ENCODE measurements at places on chromosomes 2 and 18.

DNA sequence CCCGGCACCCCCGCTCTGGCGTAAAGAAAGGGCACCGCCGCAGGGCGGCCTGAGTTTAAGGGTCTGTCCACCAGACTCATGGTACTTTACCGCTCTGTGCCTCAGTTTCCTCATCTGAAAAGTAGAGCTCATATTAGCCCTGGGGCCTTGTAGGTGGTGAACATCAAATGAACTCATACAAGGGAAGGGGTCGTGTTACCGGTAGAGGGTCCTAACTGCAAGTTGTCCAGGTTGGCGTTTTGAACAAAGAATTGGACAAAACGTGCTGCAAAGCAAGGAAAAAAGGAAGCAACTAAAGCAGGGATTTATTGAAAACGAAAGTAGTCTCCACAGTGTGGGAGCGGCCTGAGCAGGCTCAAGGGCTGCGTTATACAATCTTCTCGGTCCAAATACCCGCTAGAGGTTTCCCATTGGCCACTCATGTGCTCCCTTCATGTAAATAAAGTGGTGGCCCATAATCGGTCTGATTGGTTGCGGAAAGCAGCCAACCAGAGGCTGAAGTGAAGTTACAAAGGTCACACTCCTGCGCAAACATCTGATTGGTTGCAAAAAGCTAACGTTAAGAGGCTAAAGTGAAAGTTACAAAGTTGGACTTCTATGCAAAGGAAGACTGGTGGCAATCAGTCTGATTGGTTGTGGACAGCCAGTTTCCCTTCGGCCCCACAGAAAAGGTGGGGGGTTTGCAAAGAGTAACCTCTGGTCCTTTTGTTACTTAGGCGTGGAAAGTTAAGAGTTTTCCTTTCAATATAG lies 80.7 kb upstream of the LDLRAD4 start:
- DNase-seq: peak; percentile 60

GRCh38 chr18:69948919-69949537 lies 1.4 kb upstream of the CD226 start:
- peak; percentile 76 for DNase-seq

GRCh38 chr2:70851704-70852103 lies 16.1 kb upstream of the CD207 start:
- DNase-seq: no peak

DNA sequence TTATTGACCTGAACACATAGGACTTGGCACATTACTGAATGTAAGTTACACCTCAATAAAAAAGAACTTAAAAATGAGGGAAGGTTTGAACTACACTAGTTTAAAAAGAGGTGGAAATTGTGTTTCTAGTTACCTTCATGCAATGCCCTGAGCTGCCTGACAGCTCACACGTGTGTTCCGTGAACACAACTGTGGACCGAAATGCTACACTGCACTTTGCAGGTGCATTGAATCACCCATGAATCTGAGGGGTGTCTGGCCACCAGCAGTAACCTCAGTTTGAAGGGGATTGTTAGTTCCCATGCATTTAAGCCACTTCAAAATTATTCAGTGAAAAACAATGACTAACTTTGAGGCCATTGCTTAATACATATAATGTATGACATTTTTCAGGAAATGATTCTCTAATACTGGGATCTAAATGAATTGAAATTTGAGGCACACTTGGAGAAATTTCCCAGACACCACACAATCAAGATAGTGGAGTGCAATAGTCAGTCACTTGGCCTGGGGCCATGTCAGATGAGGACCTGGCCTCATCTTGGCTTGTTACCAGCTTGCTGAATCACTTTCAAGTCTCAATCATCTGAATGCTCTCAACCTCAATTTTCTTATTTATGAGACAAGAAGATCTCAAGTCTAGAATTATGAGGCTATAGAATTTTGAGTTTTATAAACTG lies 59.3 kb downstream of the MYL12B start:
- DNase-seq: peak; percentile 29

GRCh38 chr2:69225933-69226332 lies 161.1 kb downstream of the GFPT1 start:
- no peak for DNase-seq

DNA sequence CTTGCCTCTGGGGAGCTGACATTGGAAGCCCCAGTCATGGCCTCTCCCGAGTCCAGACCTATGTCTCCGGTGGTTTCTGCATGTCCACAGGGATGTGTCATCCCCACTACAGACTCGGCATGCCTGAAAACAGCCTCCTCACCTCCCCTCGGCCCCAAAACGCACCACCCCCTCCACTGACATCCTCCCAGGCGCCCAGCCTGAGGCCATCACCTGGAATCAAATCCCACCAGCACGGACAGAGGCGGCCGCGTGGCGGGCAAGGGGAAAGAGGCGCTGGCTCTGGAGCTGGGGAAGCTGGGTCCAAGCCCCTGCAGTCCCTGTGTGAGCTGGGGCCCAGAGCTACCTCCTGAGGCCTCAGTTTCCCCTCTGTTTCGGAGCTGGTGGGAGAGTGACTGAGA lies 69.9 kb upstream of the SMAD7 start:
- DNase-seq: no peak

DNA sequence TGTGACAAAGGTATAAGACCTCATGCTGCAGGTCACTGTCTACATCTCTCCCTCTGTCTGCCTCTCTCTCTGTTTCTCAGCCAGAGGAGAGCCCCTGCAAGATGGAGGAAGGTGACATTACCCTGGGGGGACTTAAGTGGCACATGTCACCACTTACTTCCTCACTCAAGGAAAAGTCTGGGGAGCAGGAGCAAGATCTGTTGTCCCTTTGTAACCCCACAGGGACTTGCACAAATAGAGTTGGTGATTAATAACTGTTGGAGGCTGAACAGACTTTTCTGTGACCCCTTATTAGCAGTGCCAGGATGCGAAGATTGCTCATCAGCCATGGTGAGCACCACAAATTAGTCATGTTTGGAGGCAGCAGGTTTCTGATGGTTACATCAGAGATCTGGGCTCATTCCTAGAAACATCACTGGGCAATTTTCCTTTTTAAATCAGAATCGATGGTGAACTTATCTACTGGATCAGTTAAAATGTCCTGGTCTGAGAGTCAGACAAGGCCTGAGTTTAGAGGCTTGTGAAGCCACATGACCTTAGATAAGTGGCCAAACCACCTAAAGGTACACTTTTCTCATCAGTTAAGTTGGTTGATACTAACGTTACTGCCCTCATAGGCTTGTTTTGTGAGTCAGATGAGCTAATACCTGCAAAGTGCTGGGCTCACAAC lies 81.2 kb upstream of the LTBP1 start:
- no peak for DNase-seq

DNA sequence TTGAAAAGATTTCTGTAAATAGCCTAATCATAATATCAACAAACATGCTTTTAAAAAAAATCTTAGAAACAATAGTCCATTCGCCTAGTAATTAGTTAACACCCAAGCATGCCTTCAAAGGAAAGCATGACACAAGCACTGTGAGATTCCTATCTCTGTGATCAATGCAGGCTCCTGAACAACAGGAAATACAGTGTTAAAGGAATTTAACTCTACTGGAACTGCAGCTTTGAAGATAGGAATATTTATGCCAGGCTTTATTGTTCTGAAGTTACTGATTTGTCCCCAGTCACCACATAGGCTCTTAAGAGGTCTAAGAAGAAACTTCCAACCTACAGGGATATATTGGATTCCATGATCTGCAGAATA lies 15.4 kb upstream of the FAM124B start:
- no peak for DNase-seq

GRCh38 chr2:12436935-12437561 lies 279.7 kb upstream of the TRIB2 start:
- no peak for DNase-seq

DNA sequence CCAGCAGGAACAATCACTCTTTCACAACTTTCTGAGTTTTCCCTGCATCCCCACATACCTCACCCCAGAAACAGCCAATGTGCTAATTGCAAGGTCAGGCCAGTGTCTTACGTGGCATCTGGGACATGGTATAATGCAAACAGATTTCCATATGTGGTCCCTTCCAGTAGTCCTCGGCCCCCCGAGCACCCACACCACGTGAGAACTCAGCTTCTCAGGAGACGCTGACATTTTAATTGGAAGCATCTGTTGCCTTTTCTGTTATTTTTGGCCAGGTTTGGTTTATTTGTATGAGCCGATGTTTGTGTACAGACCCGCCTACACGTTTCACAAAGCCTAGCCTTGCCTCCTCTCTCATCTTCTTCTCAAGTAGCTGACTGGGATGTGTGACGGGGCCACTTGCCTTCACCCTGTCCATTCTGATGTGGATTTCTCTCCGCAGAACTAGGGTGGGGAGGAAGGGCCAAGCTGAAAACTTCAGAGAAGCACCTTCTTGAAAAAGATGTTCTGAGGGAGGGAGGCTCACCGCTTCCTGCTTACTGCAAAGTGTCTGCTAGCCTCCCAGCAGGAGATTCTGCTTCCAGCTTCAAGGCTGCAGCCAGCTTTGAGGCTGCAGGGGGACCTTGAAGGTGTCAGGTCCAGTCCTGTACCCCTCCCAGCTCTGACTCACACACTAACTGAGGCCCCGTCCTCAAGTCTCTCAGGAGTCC lies 109.6 kb upstream of the SLC14A2 start:
- no peak for DNase-seq

DNA sequence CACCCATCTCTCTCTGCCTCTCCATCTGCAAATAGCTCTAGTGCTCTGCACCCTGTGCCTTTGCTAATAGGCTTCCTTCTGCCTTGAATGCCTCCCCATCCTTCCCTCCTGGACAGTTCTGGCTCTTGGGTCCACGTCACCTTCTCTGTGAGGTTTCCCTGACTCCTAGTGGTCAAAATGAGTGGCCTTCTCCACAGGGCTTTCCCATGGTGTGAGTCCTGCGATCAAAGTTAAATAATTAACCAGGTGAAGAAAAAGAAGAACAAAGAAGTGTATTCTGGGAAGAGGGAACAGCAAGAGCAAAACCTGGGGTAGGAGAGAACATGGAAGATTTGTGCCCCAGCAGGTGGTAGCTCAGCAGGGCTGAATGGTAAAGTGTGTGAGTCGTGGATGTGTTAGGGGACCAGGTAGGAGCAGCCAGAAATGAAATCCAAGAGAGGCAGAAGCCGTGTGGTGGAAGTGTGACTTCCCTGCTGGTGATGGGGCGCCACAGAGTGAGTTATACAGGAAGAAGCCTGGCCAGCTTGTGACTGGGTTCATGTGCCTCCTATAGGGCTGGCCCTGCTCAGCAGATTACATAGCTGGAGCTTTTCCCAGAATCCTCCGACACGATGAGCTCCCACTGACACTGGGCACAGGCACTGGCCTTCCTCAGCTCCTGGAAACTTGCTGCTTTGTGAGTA lies 93.8 kb upstream of the LDAH start:
- DNase-seq: no peak

- DNase-seq: no peak
Measured at GRCh38 chr2:204152616-204153015, 216.1 kb downstream of the ICOS start.

DNA sequence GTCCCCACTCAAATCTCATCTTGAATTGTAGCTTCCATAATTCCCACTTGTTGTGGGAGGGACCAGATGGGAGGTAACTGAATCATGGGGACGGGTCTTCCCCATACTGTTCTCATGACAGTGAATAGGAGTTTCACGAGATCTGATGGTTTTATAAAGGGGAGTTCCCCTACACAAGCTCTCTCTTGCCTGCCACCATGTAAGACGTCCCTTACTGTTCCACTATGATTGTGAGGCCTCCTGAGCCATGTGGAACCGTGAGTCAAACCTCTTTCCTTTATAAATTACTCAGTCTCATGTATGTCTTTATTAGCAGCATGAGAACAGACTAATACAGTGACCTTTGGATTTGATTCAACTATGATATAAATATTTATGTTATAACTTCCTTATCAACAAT lies 78.0 kb downstream of the CYRIA start:
- no peak for DNase-seq

DNA sequence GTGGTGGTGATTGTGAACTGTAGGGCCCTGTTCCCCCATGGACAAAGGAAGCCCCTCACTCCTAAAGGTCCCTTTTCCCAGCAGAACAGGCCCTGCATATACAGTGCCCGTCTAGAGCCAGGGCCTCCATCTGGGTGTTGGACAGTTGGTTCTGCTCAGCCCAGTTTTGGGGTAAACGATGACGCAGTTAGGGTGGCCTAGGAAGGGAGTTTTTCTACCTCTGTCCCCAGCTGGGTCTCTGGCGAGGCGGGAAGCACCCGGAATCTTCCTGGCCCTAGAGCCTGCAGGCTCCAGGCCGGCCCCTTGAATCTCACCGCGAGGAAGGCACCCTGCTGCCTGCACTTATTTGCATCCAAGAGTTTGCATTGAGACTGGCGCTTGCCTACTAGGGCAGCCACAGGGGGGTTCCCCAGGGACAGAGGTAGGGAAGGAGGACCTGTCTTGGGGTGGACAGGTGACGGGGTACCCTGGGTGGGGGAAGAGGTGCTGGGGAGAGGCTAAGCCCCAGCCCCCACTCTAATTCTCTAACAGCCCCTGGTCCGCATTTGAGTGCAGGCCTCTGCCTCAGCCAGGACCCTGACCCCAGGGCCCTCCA lies 529 bp upstream of the MTA3 start:
- peak; percentile 39 for DNase-seq

- peak; percentile 42 for DNase-seq
Measured at GRCh38 chr18:23283916-23284430, 148.7 kb downstream of the CABLES1 start.

DNA sequence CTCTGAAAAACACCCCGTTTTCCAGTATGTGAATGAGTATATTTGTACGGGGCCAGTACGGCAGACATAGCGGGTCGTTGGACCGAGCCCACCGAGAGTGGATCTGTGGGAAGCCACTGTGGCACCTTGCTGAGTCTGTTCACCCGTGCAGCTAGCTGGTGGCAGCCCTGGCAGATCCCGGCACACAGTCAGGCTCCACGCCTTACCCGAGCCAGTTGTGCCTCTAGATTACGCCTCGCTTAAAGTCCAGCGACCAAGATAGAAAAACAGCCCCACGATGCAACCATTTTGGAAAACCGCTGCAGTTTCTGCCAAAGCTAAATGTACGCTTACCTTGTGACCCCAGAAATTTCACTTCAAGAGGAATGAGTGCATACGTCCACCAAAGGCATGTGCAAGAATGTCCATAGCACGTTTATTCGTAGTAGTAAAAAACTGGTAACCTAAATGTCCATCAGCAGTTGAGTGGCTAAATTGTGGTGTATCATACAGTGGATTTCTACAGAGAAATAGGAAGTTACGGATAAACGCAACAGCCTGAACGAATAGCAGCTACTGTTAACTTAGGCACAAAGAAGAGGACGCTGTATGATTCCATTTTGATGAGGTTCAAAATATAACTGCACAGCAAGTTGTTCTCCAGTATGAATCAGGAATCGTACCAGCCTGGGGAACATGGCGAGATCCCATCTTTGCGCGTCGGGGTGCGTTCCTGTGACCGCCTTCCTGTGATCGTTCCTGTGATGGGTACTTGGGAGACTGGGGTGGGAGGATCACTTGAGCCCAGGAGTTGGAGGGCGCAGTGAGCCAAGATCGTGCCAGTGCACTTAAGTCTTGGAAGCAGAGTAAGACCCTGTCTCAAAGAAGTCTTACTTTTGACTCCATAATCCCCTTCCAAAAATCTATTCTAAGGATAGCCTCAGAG lies 688 bp upstream of the WDR33 start:
- no peak for DNase-seq

DNA sequence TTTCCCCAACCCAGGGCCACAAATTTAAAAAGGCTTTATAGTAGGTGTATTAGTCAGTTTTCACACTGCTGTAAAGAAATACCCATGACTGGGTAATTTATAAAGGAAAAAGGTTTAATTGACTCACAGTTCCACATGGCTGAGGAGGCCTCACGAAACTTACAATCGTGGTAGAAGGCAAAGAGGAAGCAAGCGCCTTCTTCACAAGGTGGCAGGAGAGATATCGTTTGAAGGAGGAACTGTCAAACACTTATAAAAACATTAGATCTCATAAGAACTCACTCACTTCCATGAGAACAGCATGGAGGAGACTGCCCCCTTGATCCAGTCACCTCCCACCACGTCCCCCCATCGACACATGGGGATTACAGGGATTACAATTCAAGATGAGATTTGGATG lies 70.4 kb downstream of the FECH start:
- no peak for DNase-seq

All from activated T-cell treated with anti-CD3 and anti-CD28 coated beads, Interleukin-2, amount 50 U/mL, for 48 hours (primary cell).